ENCODE measurements at places on chromosomes 12 and 14. TPM values are rescaled to one million over a fixed set of nuclear protein-coding genes. Genes with fewer than 3 reads are reported as not detected.

EML1 gene
- total RNA-seq = 38.0 TPM

ETFRF1 gene
- total RNA-seq = 12.0 TPM

DICER1 gene
- 19.0 TPM for total RNA-seq

PLA2G1B gene
- total RNA-seq = 0.24 TPM

SERPINA12 gene
- total RNA-seq = not detected

SUPT16H gene
- total RNA-seq = 104 TPM

KLRC4 gene
- not detected for total RNA-seq

PXMP2 gene
- 32.0 TPM for total RNA-seq

KRT77 gene
- not detected for total RNA-seq

CMA1 gene
- not detected for total RNA-seq

KRT82 gene
- total RNA-seq = not detected

COCH gene
- total RNA-seq = 21.4 TPM

CMKLR1 gene
- total RNA-seq = not detected

ADCY6 gene
- 16.4 TPM for total RNA-seq

ERC1 gene
- 17.8 TPM for total RNA-seq

Data from A549 treated with CORT108297 at 1 μM for 4 hours (cell line).